ENCODE measurements at places on chromosomes 3 and 15.

DNA sequence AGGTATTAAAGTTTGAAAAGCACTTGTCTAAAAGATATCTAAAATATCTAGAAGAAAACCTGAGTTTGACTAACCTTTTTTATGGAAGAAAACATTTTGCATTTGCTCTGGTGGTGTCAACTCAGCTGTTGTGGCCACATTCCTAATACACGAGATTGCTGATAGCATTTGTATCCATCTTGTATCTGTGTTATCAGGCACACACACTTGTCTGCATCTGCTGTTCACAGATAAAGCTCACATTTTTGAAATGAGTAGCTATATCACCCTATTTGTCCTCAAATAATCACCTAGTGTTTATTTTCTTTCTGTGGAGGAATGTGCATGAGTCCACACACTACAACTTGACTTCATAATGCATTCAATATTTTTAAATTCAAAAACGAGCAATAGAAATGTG, 632.3 kb upstream of the NR2F2 start:
- DNase-seq: no peak

GRCh38 chr3:122458992-122459391, 43.1 kb upstream of the WDR5B start:
- DNase-seq: no peak

DNA sequence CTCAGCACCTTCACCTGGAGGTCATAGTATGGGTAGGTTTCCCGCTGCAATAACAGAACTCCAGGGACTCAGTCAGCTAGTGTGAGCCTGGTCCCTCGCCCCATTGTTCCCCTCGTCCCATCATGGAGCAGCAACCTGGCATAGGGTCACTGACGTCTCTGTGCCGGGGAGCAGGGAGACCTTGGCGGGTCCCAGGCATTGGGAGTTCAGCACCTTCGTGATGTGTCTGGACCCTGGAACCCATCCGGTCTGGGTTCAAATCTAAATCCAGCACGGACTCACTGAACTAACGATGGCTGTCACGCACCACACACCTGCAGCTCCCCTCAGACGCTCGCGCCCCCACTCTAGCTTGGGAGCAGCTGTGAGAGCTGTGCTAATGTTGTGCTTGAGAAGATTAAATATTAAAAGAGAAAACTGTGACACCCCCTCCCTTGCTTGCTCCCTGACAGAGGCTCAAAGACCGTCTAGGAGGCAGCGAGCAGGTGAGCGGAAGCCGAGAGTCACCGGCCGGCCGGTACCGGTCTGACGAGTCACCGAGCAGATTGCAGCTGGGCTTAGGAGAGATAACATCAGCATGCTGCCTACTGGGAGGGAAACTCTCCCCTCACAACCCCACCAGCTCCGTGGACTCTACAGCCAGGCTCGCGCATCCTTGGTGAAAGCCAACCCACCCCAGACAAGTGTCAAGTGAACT, 742 bp downstream of the PLA2G4F start:
- no peak for DNase-seq

- no peak for DNase-seq
Observed at GRCh38 chr3:117681619-117682018, 972.0 kb downstream of the TUSC7 start.

All from D721Med (cell line).